Nephron progenitor cell (in vitro differentiated cells): ENCODE measurements at places on chromosomes 1 and 21.
A peak's percentile ranks its signal among the peaks of the same experiment; 100 is the strongest.

GRCh38 chr1:172845371-172845770 lies 186.5 kb downstream of the FASLG start:
- peak; percentile 13 for DNase-seq

GRCh38 chr1:3005771-3006170 lies 15.5 kb upstream of the ACTRT2 start:
- no peak for DNase-seq

DNA sequence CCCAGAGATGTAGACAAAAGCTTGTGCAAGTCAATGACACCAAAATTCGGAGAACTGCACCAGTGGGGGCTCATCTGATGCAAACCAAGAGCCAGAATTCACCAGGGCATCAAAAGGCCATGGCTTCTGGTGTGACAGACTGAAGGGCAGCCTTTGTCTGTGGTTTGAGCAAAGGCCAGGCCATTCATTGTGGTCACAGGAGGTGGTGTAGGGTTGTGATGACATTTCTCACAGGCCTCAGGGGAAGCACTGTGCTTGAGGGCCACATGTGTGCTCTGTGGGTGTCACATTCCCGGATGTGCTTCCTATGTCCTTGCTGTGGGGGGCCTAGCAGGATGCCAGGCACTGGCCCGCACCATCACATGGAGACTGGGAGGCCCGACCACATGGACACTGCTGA lies 22.5 kb upstream of the KCNE1 start:
- no peak for DNase-seq

- no peak for DNase-seq
Measured at GRCh38 chr1:244497805-244498204, 36.7 kb downstream of the CATSPERE start.

DNA sequence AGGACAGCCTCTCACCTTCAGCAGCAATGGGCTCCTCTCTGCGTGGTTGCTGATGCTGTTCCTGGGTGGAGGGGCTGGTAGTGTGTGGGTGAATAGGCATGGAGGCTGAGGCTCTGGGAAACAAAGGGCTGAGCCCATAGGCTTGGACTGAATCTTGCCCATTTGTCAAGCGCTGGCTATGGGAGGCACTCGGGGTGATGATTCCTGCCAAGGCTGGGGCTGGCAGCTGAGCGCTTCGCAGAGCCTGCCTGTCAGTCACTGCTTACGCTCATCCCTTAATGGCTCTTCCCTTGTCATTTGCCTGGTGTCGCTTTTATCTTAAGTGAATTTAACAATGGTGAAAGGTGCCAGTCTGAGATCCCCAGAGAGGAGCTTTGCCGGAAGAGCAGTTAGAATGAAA lies 353.3 kb downstream of the PBX1 start:
- no peak for DNase-seq

DNA sequence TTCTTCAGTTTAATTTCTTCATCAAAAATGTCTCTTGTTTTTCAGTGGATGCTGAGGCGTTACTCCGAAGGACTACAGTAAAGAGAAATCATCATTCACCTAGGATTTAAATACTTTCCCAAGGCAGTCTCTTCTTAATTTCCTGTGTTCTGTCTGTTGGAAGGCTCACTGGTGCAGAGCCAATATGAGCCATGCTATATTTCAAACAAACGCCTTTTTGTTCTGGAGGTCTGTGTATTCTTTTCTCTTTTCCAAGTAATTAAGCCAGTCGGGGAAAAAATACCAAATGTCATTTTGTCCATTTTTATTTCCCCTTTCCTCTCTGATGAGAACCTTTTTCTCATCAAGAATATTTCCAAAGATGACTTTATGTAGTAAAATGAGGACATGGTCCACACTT lies 206.5 kb downstream of the RWDD3 start:
- no peak for DNase-seq

- no peak for DNase-seq
Measured at GRCh38 chr1:59323879-59324278, 27.0 kb downstream of the FGGY start.
